ENCODE measurements at places on chromosomes 16 and 17.
A peak's percentile ranks its signal among the peaks of the same experiment; 100 is the strongest.

DNA sequence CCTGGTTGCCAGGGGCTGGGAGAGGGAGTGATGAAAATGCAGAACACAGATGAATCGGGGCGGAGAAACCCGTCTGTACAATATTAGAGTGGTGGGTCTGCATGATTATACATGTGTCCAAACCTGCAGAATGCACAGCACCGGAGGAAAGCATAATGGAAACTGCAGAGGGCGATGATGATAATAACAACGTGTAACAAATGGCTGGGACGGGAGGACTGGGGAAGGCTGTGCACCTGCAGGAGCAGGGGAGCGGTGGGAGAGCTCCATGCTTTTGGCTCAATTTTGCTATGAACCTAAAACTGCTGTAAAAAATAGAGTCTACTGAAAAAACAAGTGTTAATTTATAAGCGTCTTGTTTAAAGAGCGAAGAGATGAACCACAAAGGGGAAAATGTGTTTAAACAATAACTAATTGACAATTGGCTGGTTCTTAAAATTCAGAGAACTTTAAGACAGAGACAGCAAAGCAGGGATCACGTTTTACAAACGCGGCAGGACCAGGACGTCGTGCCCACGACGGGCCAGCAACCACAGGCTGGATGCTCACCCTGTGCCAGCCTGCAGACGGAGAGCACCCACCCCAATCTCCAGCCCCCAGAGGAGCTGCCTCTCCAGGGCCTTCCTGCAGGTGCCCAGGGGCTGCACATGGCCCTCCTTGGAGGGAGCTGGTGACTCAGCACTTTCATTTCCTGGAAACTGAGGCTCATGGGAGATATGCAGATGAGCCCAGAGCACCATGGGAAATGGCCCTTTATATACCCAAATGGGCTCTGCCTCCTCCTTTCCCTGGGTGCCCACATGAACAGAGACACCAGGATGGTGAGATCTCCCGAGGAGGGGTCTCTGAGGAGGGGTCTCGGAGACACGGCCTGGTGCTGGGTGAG is at the start of gene TEX19:
TEX19 (plus strand) TSS at position 783 of the 886 bp plus-strand sequence. CDS start 2,904 bp downstream, outside the sequence.
- DNase-seq, result peak; percentile 41

DNA sequence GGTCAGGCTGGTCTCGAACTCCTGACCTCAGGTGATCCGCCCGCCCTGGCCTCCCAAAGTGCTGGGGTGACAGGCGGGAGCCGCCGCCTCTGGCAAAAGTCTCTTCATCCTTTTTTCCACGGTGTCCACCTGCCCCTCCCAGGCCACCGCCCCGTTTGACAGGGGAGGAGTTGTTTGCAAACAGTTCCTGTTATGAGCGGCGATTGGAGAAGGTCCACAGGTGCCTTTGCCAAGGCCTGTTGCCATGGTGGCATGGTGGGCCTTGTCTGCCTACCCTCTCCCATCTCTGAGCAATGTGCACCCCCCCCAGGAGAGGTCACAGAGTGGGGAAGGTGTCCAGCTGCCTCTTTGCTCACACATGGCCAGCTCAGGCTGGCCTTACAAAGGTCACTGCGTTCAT is 16.0 kb upstream of the RAP1GAP2 start:
- DNase-seq, result no peak

GRCh38 chr17:8189041-8189710 is 804 bp downstream of the BORCS6 start:
- DNase-seq, result no peak

DNA sequence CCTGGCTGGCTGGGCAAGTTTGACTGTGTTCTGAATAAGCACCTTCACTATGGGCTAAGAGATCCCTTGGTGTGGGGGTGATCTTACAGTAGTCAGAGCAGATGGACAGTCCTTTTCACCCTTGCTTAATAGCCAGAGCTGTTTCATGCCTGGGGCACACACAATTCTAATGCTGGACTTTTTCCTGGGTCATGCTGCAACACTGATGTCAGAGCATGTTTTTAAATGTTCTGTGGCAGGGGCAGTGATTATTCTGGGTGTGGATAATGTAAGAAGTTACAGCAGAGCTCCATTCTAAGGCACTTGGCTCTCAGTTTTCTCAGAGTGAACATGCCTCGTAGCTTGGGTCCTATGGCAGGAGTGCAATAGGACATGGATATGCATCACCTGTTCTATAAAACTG is 4.0 kb upstream of the CD68 start:
- DNase-seq, result no peak

DNA sequence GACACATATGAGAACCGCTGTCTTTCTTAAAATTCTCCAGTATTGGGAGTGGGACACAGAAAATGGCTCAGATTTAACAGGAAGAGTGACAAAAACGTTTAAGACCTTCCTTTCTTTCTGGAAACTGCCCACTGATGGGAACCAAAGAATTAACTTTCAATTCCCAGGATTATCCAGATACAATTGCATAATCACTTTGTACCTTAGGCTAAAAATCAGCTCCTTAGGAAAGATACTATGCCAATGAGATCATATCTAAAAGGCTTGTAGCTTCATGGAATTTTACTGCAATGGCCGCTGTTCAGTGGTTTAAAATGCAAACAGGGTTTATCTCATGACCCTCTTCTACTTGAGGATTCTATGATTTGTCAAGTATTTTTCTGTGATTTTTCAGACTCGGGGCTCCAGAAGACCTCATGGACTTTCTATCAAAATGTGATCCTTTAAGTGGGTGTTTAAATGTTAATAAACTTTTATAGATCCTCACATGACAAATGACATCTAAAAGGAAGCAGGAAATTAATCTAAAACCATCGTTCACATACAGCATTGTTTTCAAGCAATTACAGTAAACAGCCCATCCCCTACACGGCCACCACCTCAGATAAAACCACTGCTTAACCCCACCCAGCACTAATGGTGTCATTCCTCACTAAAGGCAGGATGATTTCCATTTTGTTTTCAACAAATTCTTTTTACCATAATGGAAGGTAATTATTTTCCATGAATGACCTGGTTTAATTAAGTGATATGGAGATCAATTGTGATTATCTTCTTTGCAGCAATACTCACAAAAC is 31.6 kb upstream of the ERN1 start:
- no peak for DNase-seq

- peak; percentile 61 for DNase-seq
These were observed 16.6 kb downstream of the RMI2 start for GRCh38 chr16:11361701-11362451.

DNA sequence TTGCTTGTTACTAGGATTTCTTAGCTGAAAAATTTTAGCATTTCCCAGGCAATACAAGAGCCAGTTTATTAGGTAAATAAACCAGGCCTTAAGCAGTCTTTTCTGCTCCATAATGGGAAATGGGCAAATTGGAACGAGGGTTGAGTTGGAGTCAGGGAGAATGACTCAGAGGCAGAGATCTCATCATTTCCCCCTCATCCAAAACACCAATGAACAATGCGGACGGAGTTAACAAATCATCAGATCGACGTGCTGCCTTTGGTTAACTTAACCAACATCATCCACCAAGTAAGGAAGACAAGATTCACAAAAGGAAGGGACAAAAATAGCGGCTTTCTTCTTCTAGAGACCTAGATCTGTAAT is 243.5 kb downstream of the STX8 start:
- DNase-seq, result no peak

Data from activated CD4-positive, alpha-beta T cell treated with anti-CD3 and anti-CD28 coated beads, Interleukin-2, Interleukin-6, amounts not matched to agents 100 ng/mL and 50 ng/mL, durations not matched to agents 16 hours and 8 hours (primary cell).